HT1080 (cell line): ENCODE measurements at places on chromosomes 2 and 18. TPM values are rescaled to one million over a fixed set of nuclear protein-coding genes. Genes with fewer than 3 reads are reported as not detected.

Gene DES
- total RNA-seq = not detected in 2 replicates

Gene GKN1
- total RNA-seq = not detected in 2 replicates

Gene RAX
- total RNA-seq = not detected in 2 replicates

Gene DSG4
- total RNA-seq = not detected in 2 replicates

Gene FAHD2B
- total RNA-seq = 1.1 and 1.4 TPM in 2 replicates

Gene LMAN2L
- 7.5 and 7.7 TPM in 2 replicates for total RNA-seq

Gene SAG
- not detected in 2 replicates for total RNA-seq

Gene BBS5
- total RNA-seq = 1.9 and 2.0 TPM in 2 replicates

Gene RAB27B
- total RNA-seq = 27.7 and 27.8 TPM in 2 replicates

Gene ZSWIM2
- total RNA-seq = not detected in 2 replicates

Gene LBH
- total RNA-seq = 7.0 and 10.1 TPM in 2 replicates

Gene IL1R1
- total RNA-seq = 0.40 and 0.43 TPM in 2 replicates

Gene ATG4B
- 67.6 and 69.7 TPM in 2 replicates for total RNA-seq

Gene HTR2B
- not detected in 2 replicates for total RNA-seq

Gene CRYGD
- not detected in 2 replicates for total RNA-seq

Gene ANAPC1
- total RNA-seq = 78.4 and 108 TPM in 2 replicates

Gene CD8A
- total RNA-seq = not detected in 2 replicates

Gene LNPK
- total RNA-seq = 24.6 and 29.6 TPM in 2 replicates

Gene ERBB4
- 0.02 TPM in 1 of 2 replicates, not detected in the other for total RNA-seq

Gene KIF3C
- 10.2 and 17.5 TPM in 2 replicates for total RNA-seq
